ENCODE measurements at places on chromosomes 16 and 17.

DNA sequence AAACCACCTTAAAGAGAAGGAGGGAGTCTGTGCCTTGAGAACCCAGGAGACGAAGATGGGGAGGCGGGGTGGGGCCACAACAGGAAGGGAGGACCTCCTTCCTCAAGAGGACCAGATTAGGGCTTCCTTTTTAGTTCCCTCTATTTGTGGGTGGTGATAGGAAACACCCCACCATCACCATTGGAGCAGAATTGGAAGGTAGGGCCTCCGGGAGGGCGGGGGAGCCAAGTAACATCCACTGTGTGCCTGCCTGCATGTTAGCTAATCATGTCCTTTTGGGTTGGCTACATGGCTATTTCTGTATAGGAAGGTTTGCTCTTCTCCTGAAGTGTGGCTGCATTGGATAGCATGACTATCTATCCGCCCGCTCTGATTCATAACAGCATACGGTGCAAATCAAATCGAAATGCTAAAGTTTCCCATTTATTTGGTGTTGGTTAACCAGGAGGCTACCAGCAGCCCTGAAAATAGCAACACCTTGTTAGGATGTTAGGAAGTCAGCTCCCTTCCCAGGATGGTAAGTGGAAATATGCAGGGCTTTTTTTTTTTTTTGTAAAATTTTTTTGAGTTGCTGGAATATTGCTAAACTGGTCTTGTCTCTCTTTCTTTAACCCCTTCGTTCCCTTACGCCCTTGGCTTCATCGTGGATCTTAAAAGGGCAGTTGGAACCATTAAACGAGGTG lies 4.2 kb downstream of the SYT17 start:
- DNase-seq = no peak

GRCh38 chr17:1727258-1727789 lies 2.8 kb downstream of the WDR81 start:
- no peak for DNase-seq

GRCh38 chr16:85615014-85615851 lies 2.1 kb downstream of the GSE1 start:
- DNase-seq = no peak

DNA sequence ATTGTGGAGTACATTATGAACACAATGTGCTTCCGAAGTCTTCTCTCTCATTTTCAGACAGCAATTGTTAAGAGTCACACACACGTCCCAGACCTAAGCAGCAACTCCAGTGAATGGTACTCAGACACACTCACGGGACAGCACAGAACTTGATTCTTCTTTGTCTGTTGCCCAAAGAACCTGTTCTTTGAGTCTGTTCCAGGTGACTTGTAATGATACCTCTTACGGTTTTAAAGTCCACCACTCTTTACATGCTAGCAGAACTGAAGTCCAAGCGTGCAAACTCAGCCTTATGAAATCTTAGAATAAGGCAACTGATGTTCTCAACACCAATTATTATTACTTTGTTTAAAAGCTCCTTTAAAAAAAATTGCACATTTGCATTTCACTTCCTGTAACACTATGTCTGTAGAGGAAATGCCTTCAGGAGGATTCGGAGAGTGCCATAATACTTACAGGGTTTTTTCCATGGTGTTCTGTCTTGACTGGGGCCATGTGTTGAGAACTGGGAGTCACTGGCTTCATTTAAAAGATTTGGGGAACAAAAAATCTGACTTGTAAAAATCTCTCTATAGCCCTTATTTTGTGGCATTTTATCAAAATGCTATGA lies 48.1 kb downstream of the MARF1 start:
- no peak for DNase-seq

- no peak for DNase-seq
Measured at GRCh38 chr17:79029327-79030009, 5.5 kb downstream of the C1QTNF1 start.

- no peak for DNase-seq
Measured at GRCh38 chr16:27729516-27730304, 179.8 kb downstream of the KATNIP start.

DNA sequence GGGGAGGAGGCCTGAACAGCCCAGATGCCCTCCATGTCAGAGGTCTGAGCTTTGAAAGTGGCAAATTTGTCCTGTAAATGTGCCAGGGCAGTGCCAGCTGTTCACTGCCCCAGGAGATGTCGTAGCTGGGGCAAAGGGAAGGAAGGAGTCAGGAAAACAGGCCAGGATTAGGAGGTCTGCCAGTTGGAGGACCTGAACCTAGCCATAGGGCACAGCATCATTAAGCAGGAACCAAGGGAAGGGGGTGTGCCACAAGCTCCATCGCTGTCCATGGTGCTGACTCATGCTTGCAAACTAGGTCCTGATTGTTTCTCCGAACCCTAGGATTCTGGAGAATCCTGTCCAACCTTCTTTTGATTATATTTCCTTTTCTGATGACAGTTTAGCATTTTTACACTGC lies 124.2 kb downstream of the TMEM132E start:
- DNase-seq = peak; percentile 30

DNA sequence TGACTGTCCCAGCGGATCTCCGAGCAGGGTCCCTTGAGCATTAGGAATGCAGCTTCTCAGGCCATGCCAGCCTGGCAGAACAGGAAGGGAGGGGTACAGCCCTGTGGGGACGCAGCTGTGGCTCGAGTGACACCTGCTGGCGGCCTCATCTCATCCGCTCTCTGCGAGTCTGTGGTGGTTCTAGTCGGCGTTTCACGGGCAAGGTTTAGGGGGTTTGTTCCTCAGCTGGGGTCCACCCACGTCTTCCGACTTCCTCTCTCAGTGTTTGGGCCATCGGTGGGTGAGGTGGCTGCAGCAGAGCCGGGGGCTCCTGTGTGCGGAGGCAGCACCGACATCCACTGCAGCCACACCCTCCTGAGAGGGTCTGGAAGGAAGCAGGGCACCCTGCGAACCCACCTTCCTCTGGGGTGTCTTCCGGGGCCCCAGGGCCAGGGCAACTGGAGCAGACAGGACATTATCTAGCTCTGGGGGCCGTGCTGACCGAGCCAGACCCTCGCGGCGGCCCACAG lies 33.3 kb downstream of the JPH3 start:
- peak; percentile 55 for DNase-seq

- DNase-seq = peak; percentile 12
Measured at GRCh38 chr17:53516636-53517035, 306.1 kb upstream of the KIF2B start.

GRCh38 chr16:22861580-22861979 lies 47.6 kb downstream of the HS3ST2 start:
- DNase-seq = no peak

- DNase-seq = peak; percentile 15
Measured at GRCh38 chr17:28053044-28053670, 10.7 kb downstream of the NLK start.
